ENCODE measurements at places on chromosomes 12 and 14.
A peak's percentile ranks its signal among the peaks of the same experiment; 100 is the strongest.

GRCh38 chr12:15824516-15824915 is 35.3 kb upstream of the EPS8 start:
- DNase-seq: no peak

DNA sequence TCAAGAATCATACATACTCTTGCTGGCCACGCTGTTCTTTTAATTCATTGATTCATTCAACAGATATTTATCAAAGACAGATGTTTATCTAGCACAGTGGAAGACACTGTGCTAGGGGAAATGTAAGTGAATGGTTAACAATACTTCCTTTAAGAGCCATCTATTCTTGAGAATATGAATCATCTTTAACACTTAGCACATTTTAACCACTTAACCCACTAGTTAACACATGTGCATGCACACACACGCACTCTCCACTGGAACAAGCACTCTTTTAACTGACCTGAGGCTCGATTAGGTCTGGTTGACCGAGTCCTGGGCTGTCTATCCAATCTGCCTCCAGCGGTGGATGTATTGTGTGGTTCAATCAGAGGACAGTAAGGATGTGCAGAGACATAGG is 34.6 kb downstream of the LMNTD1 start:
- DNase-seq: peak; percentile 48

GRCh38 chr12:109033239-109034196 is 12.7 kb upstream of the SVOP start:
- DNase-seq: no peak

DNA sequence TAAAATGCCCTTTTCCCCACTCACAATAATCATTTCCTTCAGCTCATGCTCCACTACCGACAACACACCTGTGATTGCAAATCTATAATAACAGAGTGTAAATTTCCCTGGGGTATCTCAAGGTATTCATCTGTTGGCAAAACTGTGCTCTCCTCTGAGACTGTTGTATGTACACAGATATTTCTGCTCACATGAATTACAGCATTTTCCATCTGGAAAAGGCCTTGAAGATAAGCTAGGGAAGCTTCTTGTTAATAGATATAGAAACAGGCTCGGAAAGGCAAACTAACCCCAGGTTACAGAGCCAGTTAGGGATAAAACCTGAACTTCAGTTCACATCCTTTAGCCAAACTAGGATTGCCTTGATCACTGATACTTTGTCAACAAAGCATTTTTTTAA is 210.4 kb upstream of the KRR1 start:
- DNase-seq: no peak

GRCh38 chr12:108734200-108734906 is 3.0 kb upstream of the CORO1C start:
- DNase-seq: peak; percentile 75

GRCh38 chr12:66999141-66999540 is 270.0 kb upstream of the CAND1 start:
- no peak for DNase-seq

DNA sequence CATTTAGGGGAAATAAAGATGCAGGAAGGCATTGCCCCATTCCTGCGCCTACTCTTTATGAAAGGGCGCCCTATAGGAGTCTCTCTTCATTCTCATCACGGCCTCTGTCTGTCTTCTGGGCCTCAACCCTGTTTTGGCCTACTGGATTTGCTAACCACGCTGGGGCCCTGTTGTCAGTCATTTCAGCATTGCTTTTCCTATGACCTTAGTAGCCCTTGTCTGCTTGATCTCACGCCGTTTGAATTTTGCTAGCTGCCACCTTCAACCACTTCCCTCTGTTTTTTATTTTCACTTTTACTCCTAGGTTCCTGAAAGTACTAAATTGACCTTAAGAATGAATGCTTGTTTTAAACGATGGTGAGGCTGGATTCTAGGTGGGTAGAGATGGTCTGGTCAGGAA is 139.0 kb downstream of the SYNE2 start:
- no peak for DNase-seq

DNA sequence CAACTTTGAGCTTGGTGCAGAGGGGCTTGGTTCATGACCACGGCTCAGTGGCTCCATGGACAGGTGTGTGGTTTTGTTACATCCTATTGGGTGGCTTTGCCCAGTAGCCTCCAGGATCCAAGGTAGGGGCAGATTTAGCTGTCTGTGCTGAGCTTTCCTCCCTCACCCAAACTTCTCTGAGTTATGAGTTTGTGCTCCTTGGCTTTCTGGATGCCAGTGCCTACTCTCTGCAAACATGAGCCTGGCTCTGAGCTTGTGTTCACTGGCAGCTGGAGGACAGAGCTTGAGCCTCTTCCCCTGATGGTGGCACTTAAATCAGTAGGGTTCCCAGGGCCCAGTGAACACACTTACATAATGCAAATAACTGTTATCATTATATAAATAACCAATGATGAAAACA is 45.3 kb upstream of the HECTD1 start:
- no peak for DNase-seq

- peak; percentile 18 for DNase-seq
Observed at GRCh38 chr14:102437997-102438915, 71.3 kb downstream of the ANKRD9 start.

GRCh38 chr12:106631150-106631549 is 48.3 kb downstream of the RFX4 start:
- DNase-seq: no peak

GRCh38 chr14:56183631-56184157 is 65.5 kb downstream of the PELI2 start:
- no peak for DNase-seq

DNA sequence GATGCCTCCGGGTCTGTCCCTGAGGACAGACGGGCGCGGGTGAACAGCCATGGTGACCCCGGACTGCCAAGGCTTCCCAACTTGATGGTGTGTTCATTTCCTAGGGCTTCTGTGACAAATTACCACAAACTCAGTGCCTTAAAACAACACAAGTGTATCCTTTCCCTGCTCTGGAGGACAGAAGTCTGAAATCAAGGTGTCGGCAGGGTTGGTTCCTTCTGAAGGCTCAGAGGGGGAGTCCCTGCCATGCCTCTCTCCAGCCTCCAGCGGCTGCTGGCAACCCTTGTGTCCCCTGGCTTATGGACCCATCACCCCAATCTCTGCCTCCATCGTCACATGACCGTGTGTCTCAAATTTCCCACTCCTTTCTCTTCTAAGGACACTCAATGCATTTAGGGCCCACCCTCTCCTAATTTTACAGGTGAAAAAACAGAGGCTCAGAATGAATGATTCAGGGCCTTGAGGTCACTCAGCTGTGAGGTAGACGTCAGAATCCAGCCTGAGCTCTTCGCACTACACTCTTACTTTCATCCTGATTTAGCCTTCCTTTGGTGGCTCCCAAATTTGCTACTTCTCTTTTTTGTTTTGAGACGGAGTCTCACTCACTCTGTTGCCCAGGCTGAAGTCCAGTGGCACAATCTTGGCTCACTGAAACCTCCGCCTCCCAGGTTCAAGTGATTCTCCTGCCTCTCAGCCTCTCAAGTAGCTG is 45.4 kb downstream of the VCPKMT start:
- no peak for DNase-seq

- DNase-seq: no peak
Observed at GRCh38 chr14:21300892-21301291, 21.0 kb downstream of the RPGRIP1 start.

DNA sequence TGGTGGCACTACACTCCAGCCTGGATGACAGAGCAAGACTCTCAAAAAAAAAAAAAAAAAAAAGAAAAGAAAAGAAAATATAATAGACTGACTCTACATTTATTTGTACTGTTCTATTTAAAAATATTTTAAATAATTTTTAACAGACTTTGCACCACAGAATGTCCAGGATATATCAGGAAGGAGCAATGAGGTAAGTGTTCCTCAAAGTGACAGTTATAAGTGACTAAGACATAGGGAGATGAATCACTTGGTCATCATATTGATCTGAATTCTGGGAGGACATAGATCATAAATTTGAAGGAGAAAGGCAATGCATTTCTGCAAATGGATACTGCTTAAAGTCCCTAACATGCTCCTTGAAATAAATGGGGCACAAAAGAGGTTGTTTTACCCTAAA is 221.5 kb downstream of the KCNC2 start:
- DNase-seq: no peak

- DNase-seq: no peak
Observed at GRCh38 chr12:111664499-111664898, 21.3 kb downstream of the BRAP start.

- DNase-seq: no peak
Observed at GRCh38 chr12:10673659-10674384, at the start of gene STYK1. Gene STYK1 (minus strand): TSS chr12:10674052. CDS start chr12:10634618, 39,434 bp downstream.

- DNase-seq: no peak
Observed at GRCh38 chr12:25723336-25723735, 170.3 kb upstream of the LMNTD1 start.
